ENCODE measurements at places on chromosomes 12 and 14. TPM values are rescaled to one million over a fixed set of nuclear protein-coding genes. Genes with fewer than 3 reads are reported as not detected.

SYNE3 gene
- 15.4 TPM for total RNA-seq

GRCh38 chr12:132812631-132813305 lies 15.9 kb downstream of the GOLGA3 start:
- no peaks in the 10 kb centered on the region for H3K27me3 ChIP-seq
- peaks cover 6% of the 10 kb centered on the region for H3K4me1 ChIP-seq
- H3K36me3 ChIP-seq = peaks cover 48% of the 10 kb centered on the region
- no peak overlapping the region for H3K27ac ChIP-seq

- no peaks in the 10 kb centered on the region for H3K36me3 ChIP-seq
- H3K4me3 ChIP-seq = no peak overlapping the region
- no peaks in the 10 kb centered on the region for H3K4me1 ChIP-seq
- DNase-seq = no peak
- no peaks in the 10 kb centered on the region for H3K27me3 ChIP-seq
Observed at GRCh38 chr12:131529196-131530040, 181.5 kb upstream of the SFSWAP start.

TMEM132C gene
- not detected for total RNA-seq

DNA sequence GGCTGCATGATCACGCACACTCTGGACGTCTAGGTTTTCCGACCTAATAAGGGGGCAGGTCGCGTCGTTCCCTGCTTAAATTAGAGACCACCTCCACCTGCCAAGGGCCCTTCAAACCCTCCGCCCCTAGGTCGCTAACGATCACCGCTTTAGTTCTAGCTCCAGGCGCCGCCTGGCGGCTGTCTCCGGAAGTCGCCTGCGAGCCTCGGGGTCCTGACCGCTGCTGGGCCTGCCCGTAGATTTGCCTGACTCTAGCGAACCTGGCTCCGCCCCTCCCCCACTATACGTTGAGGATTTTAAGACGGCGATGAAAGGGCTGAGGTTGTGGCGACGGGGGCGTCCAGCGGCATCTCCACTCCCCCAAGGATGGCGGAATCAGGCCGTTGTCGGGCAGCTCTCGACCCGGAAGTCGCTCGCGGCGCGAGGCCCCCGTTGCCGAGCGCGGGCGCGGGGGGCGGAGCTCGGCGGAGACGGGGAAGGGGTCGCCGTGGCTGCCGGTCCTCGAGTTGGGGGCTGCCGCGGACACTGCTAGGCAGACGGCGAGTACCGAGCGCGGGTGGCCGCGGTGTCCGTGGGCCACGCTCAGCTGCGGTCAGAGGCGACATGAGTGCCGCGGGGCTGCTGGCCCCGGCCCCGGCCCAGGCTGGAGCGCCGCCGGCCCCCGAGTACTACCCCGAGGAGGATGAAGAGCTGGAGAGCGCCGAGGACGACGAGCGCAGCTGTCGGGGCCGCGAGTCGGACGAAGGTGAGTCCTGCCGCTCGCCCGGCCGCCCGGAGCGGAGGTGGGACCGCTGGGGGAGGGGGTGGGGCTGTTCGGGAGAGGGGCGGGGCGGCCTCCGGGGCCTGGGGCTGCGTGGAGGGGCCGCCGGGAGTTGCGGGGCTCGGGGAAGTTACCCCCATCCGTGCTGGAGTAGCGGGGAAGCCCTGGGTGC lies at the start of gene SUDS3:
Gene SUDS3, plus strand, starts transcription at position 467 of the 932 bp plus-strand sequence. Its CDS starts 137 bp downstream, at position 604.
- H3K4me3 ChIP-seq = peak within 1 kb of the TSS; percentile 64
- peaks cover 28% of the 10 kb centered on the region for H3K4me1 ChIP-seq
- peak; percentile 97 for DNase-seq
- peaks cover 8% of the 10 kb centered on the region for H3K36me3 ChIP-seq
- peak within 1 kb of the TSS; percentile 91 for H3K27ac ChIP-seq

FAM177A1 gene
- total RNA-seq = 73.8 TPM

MIPOL1 gene
- not detected for total RNA-seq

DNA sequence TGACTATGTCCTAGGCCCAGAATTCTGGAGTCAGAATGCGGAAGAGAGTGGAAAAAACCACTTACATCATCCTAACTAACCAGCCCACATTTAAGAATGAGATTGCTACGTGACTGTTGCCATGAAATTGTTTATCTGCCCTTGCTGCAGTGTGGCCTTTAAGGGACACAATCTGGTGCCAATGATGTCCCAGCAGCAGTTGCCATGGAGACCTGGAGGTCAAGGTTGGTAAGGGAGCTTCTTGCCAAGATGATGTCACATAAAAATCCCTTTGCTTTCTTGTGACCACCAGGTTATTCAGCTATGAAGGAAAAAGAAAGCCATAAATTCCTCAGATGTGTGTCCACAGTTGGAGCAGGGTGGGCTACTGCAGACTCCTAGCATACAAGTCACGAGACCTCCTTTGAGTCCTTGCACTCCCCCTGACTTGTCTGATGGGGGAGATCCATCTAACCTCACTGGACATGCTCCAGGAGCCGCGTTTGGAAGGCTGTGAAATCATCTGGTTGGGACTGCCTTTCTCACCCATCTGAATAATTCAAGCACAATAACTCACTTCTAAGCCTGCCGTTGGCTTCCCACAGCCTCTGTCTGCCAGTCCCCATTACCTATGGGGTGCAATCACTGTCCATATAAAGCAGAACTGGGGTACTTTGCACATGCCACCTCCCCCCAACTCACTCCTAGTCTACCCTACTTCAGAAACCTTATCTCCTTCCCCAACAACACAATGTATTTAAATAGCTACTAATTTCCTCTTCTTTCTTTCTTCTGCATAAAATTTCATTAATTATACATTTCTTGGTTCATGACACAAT lies 165.6 kb downstream of the ZFP36L1 start:
- no peak for DNase-seq
- no peaks in the 10 kb centered on the region for H3K36me3 ChIP-seq
- no peak overlapping the region for H3K4me3 ChIP-seq
- H3K27ac ChIP-seq = no peak overlapping the region

DNA sequence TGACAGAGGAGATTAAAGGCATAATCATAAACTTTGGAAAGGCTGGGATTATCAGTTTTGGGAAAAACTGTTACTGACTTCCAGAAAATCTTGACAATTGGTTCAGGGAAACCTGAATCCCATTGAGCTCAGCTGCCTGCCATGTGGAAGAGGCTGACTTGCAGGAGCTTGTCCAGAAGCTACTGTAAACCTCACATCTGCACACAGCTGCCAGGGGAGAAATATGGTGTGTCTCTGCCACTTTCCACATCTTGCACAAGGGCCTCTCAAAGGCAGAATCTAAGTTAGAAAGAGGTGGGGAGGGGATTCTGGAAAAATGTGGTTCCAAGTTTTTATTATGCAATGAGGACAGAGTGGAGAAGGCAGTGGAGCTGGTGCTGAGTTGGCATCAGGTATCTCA lies 8.7 kb upstream of the BHLHE41 start:
- H3K4me1 ChIP-seq = no peaks in the 10 kb centered on the region
- H3K27ac ChIP-seq = no peak overlapping the region
- H3K36me3 ChIP-seq = no peaks in the 10 kb centered on the region
- no peak for DNase-seq
- H3K27me3 ChIP-seq = peaks cover 5% of the 10 kb centered on the region

- H3K36me3 ChIP-seq = no peaks in the 10 kb centered on the region
- DNase-seq = no peak
- no peak overlapping the region for H3K27ac ChIP-seq
- H3K4me3 ChIP-seq = no peak overlapping the region
- no peaks in the 10 kb centered on the region for H3K4me1 ChIP-seq
- no peaks in the 10 kb centered on the region for H3K27me3 ChIP-seq
Observed at GRCh38 chr12:95395696-95396095, 78.3 kb upstream of the METAP2 start.

CIDEB gene
- total RNA-seq = 59.6 TPM

MYF5 gene
- total RNA-seq = not detected

GRCh38 chr12:3041558-3042164 lies 35.5 kb upstream of the TSPAN9 start:
- H3K27me3 ChIP-seq = no peaks in the 10 kb centered on the region
- no peak overlapping the region for H3K4me3 ChIP-seq
- peak; percentile 65 for DNase-seq
- no peaks in the 10 kb centered on the region for H3K36me3 ChIP-seq
- H3K27ac ChIP-seq = no peak overlapping the region

DNA sequence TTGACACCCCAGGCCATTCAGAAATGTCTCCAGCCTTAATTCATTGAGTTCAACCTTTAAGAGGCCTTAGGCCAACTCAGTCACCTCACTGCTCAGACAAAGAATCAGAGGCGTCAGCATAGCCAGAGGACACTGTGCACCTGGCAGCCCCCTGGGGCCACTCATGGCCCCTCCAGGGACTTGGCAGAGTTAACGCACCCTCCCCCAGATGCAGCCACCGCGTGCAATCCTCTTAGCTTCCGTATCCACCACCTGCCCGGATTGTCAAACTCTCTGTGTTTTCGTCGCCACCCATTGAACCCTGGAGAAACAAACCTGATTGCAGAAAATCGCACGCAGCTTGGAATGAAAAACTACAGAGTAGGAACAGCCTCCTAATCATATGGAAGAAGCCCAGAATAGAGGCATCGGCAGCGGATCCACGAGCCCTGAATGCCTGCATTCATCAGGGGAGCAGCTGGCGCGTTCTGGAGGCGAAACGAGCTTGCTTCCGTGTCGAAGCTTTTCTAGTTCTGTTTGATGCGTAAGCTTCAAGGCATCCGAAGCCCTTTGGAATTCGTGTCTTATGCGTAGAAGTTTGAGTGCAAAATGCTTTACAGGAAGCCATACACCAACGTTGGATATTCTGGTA lies 22.4 kb downstream of the BRI3BP start:
- H3K4me3 ChIP-seq = no peak overlapping the region
- no peaks in the 10 kb centered on the region for H3K27me3 ChIP-seq
- no peaks in the 10 kb centered on the region for H3K4me1 ChIP-seq
- DNase-seq = no peak
- no peak overlapping the region for H3K27ac ChIP-seq

DNA sequence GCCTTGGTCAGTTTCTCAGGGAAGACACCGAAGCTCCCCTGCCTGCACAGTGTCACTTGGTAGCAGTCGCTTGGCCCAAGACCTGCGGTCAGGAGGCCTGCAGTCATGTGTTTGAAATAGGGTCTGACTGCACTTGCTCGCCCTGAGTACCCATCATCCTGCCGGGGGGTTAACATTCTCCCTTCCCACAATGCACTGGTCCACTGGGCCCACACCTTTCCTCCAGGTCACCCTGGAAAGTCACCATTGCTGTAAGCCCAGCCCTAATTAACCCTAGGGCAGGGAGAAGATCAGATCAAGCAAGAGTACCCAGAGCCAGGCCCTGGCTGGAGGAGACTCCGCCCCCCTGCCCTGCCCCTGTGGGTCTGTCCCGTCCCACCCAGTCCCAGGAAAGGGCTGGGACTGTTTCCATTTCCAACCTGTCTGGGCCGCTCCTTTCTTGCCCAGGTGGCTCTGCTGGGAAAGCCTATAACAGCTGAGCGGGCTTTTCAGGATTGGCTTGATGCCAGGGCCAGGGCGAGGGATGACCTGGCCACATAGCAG lies 87.1 kb downstream of the ZFP36L1 start:
- H3K36me3 ChIP-seq = no peaks in the 10 kb centered on the region
- no peak overlapping the region for H3K27ac ChIP-seq
- no peaks in the 10 kb centered on the region for H3K27me3 ChIP-seq
- no peak for DNase-seq

DNA sequence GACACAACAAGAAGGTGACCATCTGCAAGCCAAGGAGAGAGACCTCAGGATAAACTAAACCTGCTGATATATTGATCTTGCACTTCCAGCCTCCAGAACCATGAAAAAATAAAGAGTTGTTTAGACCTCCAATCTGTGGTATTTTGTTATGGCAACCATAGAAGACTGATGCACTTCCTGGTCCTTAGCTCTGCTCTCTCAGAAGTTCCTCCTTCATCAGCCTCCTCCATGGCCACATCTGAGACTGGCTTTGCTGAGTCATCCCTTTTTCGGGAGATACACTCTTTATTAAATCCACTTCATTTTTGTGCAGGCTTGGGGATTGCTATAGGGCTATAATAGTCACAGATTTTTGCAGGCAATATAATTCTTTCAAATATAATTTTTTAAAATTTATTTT lies 89.6 kb upstream of the ATF7IP start:
- peaks cover 11% of the 10 kb centered on the region for H3K4me1 ChIP-seq
- no peak overlapping the region for H3K4me3 ChIP-seq
- peak; percentile 14 for DNase-seq
- no peaks in the 10 kb centered on the region for H3K27me3 ChIP-seq

PDE3A gene
- 0.20 TPM for total RNA-seq

TDP1 gene
- 54.3 TPM for total RNA-seq

DNA sequence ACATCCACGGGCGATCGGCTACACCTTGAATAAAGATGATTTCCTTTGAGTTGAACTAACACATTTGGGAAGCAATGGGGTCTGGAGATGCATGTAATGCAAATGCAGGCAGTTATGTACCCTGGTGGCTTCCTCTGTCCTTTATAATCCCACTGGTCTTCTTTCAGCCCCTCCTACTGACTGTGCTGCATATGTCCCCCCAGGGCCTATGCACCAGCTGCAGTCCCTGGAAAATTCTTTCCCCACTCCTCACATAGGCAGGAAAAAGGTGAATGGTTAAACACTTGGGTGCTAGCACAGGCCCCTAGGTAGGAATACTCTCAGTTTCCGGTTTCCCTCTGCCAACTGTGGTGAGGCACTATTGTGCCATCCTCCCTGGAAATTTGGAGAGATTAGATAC lies 294.8 kb upstream of the SOX5 start:
- H3K36me3 ChIP-seq = no peaks in the 10 kb centered on the region
- no peak overlapping the region for H3K4me3 ChIP-seq
- no peaks in the 10 kb centered on the region for H3K27me3 ChIP-seq
- no peaks in the 10 kb centered on the region for H3K4me1 ChIP-seq
- H3K27ac ChIP-seq = no peak overlapping the region
- DNase-seq = no peak

GRCh38 chr14:65731933-65732506 lies 319.5 kb downstream of the FUT8 start:
- H3K4me3 ChIP-seq = no peak overlapping the region
- H3K27ac ChIP-seq = no peak overlapping the region
- peaks cover 2% of the 10 kb centered on the region for H3K36me3 ChIP-seq
- H3K4me1 ChIP-seq = no peaks in the 10 kb centered on the region
- DNase-seq = no peak
- no peaks in the 10 kb centered on the region for H3K27me3 ChIP-seq

PROX2 gene
- total RNA-seq = 5.7 TPM

RAB2B gene
- total RNA-seq = 64.7 TPM

GRCh38 chr14:55572578-55572977 lies 7.4 kb upstream of the KTN1 start:
- no peak overlapping the region for H3K27ac ChIP-seq
- DNase-seq = no peak
- H3K4me1 ChIP-seq = no peaks in the 10 kb centered on the region
- H3K27me3 ChIP-seq = no peaks in the 10 kb centered on the region
- H3K4me3 ChIP-seq = no peak overlapping the region
- H3K36me3 ChIP-seq = no peaks in the 10 kb centered on the region

C14orf39 gene
- total RNA-seq = not detected

SIX6 gene
- not detected for total RNA-seq
